ENCODE measurements at places on chromosomes 1 and 21. TPM values are rescaled to one million over a fixed set of nuclear protein-coding genes. Genes with fewer than 3 reads are reported as not detected.
A peak's percentile ranks its signal among the peaks of the same experiment; 100 is the strongest.

C1orf141 gene
- total RNA-seq: not detected

HSPA6 gene
- 3.9 TPM for total RNA-seq

CYP4A11 gene
- not detected for total RNA-seq

SHCBP1L gene
- not detected for total RNA-seq

GBP5 gene
- total RNA-seq: 31.0 TPM

NBL1 gene
- 53.5 TPM for total RNA-seq

GRCh38 chr1:200488375-200489165 is 78.7 kb upstream of the ZNF281 start:
- H3K27ac ChIP-seq: no peak overlapping the region
- H3K4me3 ChIP-seq: no peak overlapping the region
- DNase-seq: peak; percentile 57
- peaks cover 4% of the 10 kb centered on the region for H3K27me3 ChIP-seq
- no peaks in the 10 kb centered on the region for H3K4me1 ChIP-seq
- no peaks in the 10 kb centered on the region for H3K36me3 ChIP-seq

DNA sequence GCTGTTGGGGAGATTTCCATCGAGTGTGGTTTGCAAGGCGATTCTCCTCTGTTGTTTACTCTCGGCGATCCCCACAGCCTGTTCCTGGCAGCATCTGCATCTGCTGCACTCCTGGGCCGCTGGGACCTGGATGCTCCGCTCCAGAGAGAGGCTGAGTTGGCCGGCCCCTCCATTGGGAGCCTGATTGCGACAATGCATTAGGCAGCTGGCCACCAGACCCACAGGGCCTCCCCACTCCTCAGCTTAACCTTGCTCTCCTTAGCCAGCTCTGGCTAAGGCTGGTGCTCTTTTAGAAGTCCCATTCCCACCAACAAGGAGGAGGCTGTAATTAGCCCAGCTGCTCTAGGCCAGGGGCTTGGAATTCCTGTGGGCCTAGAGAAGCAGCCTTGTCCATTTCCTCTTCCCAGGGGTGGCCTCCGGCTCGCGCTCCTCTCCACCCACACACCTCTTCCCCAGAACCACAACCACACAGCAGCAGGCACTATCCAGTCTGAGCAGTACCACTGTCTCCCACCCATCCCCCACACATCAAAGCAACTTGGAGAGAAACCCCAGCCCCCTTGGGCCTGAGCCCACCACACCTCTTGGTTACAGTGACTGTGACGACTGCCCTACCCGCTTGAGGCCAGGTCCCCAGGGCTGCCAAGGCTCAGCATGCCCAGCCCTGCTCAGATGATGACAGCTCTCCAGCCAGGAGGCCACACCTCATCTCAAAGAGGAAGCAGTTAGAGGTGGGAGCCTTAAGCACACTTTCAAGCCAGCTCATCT is 193.8 kb upstream of the EDN2 start:
- no peak for DNase-seq
- H3K36me3 ChIP-seq: no peaks in the 10 kb centered on the region
- H3K4me3 ChIP-seq: no peak overlapping the region
- H3K27me3 ChIP-seq: no peaks in the 10 kb centered on the region
- H3K27ac ChIP-seq: no peak overlapping the region

DNA sequence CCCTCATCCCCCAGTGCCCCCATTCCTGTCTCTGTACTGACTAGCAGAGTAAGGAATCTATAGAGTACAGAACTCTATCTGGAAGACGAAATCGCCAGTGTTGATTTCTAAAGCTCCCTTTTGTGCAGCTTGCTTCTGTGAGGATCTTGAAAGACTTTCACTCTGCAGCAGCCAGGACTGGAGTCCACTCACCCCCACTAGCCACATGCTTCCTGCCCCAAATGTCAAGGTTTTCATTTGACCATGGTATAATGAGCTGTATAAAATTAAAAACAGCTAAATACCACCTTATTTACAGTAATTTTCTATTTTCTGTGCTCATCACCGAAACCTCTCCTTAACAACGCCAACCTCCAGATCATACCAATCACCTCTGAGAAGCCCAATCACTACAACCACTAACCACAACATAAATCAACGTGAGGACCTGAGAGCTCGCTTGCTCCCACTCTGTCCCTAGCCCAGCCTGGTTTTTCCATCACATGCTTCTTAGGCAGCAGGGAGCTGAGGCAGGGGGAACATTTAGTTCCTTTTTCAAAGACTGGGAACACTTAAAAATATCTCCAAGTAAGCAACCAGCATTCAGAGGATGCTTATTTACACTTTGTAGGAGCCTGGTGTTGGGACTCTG is 56.1 kb upstream of the IRF2BP2 start:
- H3K27ac ChIP-seq: peak overlapping the region; percentile 80
- H3K27me3 ChIP-seq: no peaks in the 10 kb centered on the region
- DNase-seq: no peak
- no peaks in the 10 kb centered on the region for H3K36me3 ChIP-seq

- H3K4me3 ChIP-seq: no peak overlapping the region
- H3K4me1 ChIP-seq: no peaks in the 10 kb centered on the region
These were observed 339.1 kb downstream of the NTNG1 start for GRCh38 chr1:107479865-107480350.

GRCh38 chr1:154334079-154335024 is 9.0 kb downstream of the ATP8B2 start:
- no peaks in the 10 kb centered on the region for H3K36me3 ChIP-seq
- no peak overlapping the region for H3K4me3 ChIP-seq
- no peaks in the 10 kb centered on the region for H3K27me3 ChIP-seq
- H3K4me1 ChIP-seq: peaks cover 4% of the 10 kb centered on the region

- no peak for DNase-seq
- no peaks in the 10 kb centered on the region for H3K36me3 ChIP-seq
- H3K4me3 ChIP-seq: no peak overlapping the region
- H3K4me1 ChIP-seq: peaks cover 27% of the 10 kb centered on the region
- no peaks in the 10 kb centered on the region for H3K27me3 ChIP-seq
- H3K27ac ChIP-seq: peak overlapping the region; percentile 55
These were observed 19.8 kb downstream of the ERRFI1 start for GRCh38 chr1:8006037-8006963.

GRCh38 chr21:42364304-42364865 is 1.9 kb downstream of the TFF1 start:
- peaks cover 6% of the 10 kb centered on the region for H3K27me3 ChIP-seq
- DNase-seq: no peak
- no peak overlapping the region for H3K4me3 ChIP-seq

DNA sequence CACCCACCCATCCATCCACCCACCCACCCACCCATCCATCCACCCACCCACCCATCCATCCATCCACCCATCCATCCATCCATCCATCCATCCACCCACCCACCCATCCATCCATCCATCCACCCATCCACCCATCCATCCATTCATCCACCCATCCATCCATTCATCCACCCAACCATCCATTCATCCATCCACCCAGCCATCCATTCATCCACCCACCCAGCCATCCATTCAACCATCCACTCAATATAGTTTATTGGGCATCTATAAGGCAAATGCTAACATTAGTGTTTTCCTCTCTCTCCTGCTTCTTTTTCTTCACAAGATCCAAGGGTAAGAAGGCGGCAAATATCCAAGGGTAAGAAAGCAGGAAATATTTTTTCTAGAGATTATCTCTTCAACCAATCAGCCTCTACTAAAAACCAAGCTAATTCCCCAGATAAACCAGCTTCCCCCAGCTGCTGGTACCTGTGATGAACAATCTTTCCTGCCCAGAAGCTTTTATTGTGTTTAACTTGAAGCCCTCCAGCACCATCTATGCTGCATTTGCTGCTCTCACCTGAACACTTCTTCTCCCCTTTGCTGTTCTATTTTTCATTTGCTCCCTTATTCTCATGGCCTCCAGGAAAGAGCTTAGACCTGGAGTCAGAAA is 22.6 kb upstream of the ATP2B4 start:
- DNase-seq: no peak
- no peaks in the 10 kb centered on the region for H3K27me3 ChIP-seq
- peaks cover 35% of the 10 kb centered on the region for H3K4me1 ChIP-seq
- no peaks in the 10 kb centered on the region for H3K36me3 ChIP-seq

DNA sequence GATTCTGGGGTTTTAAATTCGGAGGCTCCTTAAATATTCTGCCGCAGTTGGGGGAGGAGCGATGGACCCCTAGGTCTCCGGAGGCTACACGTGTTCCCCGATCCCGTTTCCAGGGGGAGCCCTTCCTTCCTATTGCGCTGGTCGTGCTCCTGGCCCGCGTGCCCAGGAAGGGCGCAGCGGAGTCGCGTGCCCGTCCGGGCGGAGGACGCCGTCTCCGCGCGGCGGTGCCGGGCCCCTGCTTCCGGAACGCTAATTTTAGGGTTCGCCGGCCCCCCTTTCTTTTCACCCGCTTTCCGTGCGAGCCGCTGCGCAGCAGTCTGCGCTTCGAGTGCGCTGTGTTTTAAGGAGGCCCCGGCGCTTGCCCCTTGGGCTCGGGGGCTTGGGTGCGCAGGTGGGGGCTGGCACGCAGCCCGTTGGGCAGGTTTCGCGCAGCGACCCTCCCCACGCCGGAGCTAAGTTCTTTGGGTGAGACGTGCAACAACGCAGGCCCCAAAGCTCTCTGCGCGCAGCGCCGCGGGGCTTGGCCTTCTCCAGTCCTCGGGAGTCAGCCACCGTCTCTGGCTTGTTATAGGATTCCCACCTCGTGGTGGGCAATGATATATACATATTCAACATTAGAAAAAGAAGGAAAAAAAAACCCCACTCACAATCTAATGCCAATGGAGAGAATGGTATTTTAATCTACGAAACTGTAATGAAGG is 43.5 kb upstream of the DNAJC6 start:
- no peak overlapping the region for H3K27ac ChIP-seq
- peak; percentile 48 for DNase-seq
- no peaks in the 10 kb centered on the region for H3K36me3 ChIP-seq
- H3K4me3 ChIP-seq: peak overlapping the region; percentile 69

DNA sequence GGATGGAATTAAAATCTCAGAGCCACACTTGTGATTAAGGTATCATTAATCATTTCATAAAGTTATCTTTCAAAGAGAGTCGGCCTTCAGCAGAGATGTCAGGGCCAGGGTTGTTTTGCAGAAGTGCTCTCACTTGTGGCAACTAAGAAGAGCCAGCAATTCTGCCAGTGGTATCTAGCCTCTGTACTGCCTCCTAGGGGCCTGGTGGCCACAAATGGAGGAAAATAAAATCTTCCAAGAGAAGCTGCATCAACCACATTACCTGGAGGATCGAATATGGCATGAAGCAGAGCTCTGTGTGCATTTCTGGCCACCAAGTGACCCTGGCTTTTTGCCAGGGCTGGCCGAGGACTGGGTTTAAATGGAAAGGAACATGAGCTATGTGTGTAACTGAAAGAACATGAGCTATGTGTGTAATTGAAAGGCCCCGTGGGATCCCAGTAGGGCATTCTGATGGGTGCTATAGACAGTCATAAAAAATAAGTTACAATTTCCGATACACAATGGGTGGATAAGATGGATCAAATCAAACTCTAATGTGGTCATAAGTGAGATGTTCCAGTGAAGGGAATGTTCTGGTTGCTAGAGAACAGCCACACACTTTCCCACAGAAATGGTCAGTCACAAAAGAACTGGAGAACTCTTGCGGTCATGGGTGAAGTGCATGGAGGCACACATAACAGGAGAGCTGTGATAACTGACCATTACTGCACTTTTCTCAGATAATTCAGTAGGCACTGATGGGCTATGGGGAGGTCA is 335.8 kb downstream of the CAMTA1 start:
- no peak overlapping the region for H3K4me3 ChIP-seq
- H3K4me1 ChIP-seq: peaks cover 9% of the 10 kb centered on the region
- H3K27ac ChIP-seq: no peak overlapping the region
- no peaks in the 10 kb centered on the region for H3K36me3 ChIP-seq
- no peaks in the 10 kb centered on the region for H3K27me3 ChIP-seq

GRCh38 chr21:45365608-45366241 is 39.2 kb upstream of the COL18A1 start:
- no peaks in the 10 kb centered on the region for H3K36me3 ChIP-seq
- DNase-seq: no peak
- peaks cover 28% of the 10 kb centered on the region for H3K4me1 ChIP-seq
- H3K4me3 ChIP-seq: no peak overlapping the region
- H3K27me3 ChIP-seq: no peaks in the 10 kb centered on the region

DNA sequence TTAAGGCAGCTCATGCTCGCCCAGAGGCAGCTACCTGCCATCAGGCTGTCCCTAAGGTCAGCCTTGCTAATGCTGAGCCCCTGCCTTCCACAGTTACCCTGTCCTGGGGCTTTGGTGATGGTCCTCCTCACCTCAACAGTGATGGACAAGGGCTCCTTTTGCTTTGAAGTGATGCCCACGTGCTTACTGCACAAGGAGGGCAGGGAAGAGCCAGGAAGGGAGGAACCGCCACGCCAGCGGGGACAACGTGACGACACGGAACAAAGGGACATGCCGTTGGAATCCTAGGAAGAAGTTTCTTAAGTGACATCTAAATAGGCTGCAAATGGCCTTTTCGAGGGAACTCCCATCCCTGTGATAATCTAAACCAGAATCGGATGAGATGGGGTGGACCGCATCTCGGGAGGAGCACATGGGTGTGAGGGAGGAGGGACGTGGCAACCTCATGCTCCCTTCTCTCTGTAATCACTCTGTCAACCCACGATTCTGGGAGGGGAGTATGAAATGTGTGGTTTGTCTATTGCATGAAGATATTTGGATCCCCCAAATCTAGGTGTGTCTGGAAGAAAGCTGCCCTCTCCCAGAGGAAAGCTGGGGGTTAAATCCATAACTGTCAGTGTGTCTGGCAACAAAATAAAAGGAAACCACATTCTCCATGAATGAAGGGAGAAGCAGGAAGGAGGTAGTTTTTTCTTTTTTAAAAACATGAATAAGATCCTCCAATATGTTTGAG is 110.9 kb upstream of the IRF2BP2 start:
- no peaks in the 10 kb centered on the region for H3K27me3 ChIP-seq
- H3K4me3 ChIP-seq: no peak overlapping the region
- H3K27ac ChIP-seq: peak overlapping the region; percentile 98
- H3K36me3 ChIP-seq: no peaks in the 10 kb centered on the region
- H3K4me1 ChIP-seq: peaks cover 88% of the 10 kb centered on the region
- no peak for DNase-seq

DNA sequence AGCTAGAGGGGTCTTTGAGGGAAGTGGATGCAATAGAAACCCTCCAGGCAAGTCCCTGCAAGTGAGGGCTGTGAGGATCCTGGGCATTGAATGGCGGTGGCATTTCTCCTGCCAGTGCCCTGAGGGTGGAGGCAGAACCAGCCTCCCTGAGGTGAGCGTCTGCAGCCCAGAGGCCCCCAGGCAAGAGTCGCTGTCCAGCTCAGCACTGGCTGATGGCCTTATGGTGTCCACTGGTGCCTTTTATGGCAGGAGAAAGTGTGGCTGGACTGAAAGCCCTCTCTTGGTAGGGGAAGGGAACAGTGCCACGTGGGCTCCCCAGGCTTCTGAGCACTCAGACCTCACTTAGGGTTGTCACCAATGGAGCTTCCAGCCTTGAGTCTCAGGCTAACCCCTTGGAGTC is 77.3 kb downstream of the SH3BGR start:
- H3K27ac ChIP-seq: no peak overlapping the region
- H3K36me3 ChIP-seq: no peaks in the 10 kb centered on the region
- H3K4me1 ChIP-seq: peaks cover 11% of the 10 kb centered on the region
- H3K4me3 ChIP-seq: no peak overlapping the region
- no peak for DNase-seq
- no peaks in the 10 kb centered on the region for H3K27me3 ChIP-seq

DNA sequence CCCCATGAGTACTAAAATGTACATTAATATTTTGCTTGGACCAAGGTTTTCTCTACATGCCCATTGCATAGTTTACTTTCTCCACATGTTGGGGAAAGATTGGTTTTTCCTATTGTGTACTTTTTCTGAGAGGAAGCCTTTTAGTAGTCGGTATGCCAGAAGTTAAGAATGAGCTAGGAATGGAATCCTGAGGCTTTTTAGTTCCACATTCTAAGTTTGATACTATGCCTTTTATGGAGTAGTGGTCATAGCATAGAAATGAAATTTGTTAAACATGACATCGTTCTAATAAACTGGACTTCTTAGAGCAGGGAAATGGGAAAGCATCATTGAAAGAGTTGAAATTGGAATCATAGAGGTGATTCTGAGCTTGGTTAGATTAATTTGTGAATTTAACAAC is 64.3 kb downstream of the BCL9 start:
- no peak overlapping the region for H3K4me3 ChIP-seq
- H3K4me1 ChIP-seq: peaks cover 4% of the 10 kb centered on the region
- no peak overlapping the region for H3K27ac ChIP-seq
- H3K27me3 ChIP-seq: no peaks in the 10 kb centered on the region

Data from adrenal gland (tissue), 19 donors.